Activated gamma-delta T cell treated with Interleukin-2 at 50 U/mL for 16 hours (primary cell): ENCODE measurements at places on chromosomes 11 and 22.
A peak's percentile ranks its signal among the peaks of the same experiment; 100 is the strongest.

- no peak for DNase-seq
These were observed 60.7 kb upstream of the MUC15 start for GRCh38 chr11:26632691-26633159.

DNA sequence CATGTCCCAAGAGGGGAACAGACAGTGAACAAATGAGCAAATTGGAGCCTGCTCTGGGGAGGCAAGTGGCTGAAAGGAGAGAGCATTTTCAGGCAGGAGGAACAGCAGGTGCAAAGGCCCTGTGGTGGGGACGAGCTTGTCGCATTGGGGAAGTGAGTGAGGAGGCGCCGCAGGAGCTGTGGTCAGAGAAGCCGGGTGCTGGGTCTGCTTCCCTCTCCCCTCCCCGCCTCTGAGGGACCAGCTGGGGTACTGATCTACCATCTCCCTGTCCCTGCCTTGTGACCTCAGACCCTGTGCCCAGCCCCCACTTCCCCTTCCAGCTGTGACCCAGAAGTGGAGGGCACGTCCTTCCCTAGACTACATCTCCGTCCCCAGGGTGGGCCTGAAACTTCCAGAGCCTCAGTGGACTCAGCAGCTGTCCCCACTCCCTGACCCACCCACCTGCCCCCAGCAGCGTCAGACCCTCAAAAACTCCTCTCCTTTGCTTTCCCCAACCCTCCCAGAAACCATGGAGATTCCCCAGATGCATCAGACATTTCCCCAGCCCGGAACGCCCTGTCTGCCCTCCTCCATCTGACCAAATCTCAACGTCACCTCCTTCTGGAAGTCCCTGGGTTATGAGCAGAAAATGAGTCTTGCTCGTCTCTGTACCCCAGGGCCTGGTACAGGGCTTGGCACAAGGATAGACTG, 19.7 kb upstream of the PDGFB start:
- no peak for DNase-seq

DNA sequence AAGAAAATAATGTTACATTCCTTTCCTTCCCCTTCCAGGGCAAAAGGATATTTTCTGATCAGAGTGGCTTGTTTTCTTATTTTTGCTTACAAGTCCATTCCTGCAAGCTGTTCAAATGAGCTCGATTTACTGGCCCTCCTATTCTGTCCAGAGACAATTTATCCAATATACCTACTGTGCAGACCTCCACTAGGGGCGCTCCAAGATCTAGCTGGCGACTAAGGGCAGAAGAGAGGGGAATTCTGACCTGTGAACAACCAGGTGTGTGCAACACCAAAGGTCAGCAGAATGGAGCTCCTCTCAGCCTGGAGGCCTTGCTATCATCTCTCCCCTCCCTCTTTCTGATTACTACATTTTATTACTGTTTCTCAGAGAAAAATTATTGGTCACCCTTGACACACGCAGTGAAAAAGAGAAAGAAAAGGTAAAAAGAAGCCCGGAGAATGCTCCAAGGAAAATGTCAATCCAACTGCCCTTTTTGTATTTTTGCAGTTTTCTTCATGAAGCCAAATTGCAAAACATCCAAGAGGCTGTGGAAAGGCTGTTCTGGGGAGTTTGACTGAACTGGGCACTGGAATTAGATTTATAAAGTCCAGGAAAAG, 3.2 kb downstream of the SEZ6L start:
- DNase-seq, result no peak

- DNase-seq, result no peak
These were observed 243.1 kb downstream of the ST3GAL4 start for GRCh38 chr11:126598344-126599216.

DNA sequence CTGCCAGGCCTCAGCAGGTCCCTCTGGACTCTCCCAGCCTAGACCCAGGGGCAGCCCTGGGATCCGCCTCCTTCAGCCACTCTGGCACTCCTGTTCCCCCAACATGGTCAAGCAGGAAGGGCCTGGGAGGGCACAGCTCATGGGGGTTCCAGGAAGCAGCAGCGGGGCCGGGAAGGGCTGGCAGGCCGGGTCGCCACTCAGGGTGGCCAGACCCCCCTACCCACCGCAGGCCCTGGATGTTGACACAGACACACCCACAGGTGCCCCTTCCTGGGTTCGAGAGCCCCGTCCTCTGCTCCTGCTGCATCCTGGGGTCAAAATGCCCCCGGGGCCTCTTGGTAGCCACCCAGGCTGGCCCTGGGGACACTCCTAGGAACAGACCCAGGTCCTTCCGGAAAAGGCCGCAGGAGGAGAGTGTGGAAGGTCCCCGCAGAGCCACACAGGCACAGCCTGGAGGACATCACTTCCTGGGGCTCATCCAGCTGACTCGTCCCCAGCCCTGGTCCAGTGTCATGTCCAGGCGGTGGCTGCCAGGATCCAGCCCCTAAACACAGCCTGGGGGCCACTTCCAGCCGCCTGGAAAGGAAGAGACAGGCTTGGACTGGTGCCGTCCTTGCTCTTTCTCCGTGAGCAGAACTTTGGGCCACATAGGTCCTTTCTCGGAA, 6.8 kb upstream of the PIM3 start:
- no peak for DNase-seq

GRCh38 chr11:68893282-68893681, 10.3 kb downstream of the MRPL21 start:
- no peak for DNase-seq

DNA sequence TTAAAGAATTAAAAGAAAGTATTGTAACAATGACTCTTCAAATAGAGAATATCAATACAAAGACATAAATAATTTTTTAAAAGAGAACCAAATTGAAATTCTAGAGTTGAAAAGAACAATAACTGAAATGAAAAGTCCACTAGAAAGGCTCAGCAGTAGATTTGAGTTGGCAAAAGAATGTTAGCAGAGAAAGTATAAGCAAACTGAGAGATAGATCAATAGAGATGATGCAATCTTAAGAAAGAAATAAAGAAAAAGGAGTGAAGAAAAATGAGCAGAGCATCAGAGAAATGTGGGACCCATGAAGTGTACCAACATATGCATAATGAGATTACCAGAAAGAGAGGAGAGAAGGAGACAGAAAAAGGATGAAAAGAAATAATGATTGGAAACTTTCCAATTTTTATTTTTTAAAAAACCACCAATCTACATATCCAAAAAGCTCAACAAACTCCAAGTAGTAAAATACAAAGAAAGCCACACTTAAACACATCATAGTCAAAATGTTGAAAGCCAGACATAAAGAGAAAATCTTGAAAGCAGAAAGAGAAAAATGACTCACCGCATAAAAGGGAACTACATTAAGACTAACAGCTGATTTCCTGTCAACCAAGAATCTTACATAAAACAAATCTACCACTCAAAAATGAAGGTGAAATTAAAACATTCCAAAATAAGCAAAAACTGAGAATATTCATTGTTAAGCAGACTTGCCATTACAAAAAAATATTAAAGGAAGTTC, 20.9 kb downstream of the NCF4 start:
- DNase-seq, result no peak

GRCh38 chr22:28246397-28246796, 327.3 kb upstream of the PITPNB start:
- no peak for DNase-seq

DNA sequence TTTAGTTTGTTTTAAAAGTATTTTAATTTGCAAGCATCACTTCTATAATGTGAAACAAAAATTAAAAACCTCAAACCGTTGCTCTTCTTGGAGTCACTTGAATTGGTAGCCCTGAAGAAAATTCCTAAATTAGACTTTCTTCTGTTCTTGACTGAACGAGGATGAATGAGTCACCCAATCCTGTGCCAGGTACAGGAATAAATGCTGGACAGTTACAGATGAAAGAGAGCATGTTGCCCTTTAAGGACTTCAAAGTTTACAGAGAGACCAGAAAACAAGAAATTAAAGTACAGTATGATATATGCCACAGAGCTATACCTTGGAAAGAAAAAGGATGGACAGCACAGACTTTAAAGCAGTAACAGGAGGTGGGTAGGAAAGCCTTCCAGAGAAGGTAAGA, 41.3 kb upstream of the CXCR5 start:
- no peak for DNase-seq

GRCh38 chr22:37442537-37442936, 15.3 kb upstream of the ELFN2 start:
- no peak for DNase-seq

GRCh38 chr11:62611705-62612365, 740 bp downstream of the EML3 start:
- no peak for DNase-seq

DNA sequence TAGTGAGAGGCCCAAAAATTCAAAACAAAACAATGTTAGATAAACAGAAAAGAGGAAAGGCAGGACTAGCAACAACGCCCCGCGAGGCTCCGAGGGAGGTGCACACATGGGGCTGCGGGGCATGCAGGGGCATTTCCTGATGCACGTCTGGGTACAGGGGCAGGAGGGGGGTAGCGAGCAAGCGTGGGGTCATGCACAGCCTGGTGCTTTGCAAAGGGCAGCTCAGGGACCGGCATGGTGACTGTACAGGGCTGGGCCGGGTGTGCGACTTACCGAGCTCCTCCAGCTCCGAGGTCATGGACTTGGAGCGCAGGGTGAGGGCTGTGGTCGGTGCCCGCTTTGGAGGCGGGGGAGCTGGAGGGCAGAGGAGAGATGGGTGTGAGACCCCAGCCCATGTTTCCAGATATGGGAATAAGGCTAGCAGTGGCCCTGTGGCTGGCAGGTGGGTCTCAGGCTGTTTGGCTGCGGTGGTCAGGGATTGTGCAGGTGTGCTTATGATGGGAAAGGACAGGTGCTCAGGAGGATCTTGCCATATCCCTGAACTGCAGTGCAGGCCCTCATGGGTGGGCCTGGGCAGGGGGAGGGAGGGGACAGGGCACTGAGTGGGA, 103.7 kb downstream of the CTTN start:
- DNase-seq, result no peak

DNA sequence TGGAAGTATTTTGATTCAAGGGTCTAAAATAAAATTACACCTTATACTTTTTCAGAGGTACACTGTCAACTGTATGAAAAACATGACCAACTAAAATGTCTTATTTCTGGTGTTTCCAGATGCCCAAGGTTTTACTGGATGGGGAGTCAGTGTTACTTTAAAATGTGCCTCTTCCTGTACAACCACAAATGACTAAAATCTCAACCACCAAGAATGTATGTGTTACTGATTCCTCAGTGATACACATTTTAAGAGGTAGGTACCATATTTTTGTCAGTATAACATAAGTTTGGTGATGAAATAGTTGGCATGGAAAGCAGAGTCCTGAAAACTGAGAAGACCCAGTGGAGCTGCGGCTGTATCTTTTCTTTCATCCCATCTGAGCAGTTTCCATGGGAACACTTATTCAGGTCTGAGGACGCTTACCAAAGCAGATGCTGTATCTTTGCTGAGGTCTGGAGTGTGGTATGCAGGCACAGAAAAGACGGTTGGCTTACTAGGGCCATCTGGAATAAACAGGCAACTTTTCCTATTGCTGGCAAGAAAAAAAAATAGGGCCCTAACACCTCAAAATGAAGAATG, 21.2 kb upstream of the TP53AIP1 start:
- DNase-seq, result no peak

DNA sequence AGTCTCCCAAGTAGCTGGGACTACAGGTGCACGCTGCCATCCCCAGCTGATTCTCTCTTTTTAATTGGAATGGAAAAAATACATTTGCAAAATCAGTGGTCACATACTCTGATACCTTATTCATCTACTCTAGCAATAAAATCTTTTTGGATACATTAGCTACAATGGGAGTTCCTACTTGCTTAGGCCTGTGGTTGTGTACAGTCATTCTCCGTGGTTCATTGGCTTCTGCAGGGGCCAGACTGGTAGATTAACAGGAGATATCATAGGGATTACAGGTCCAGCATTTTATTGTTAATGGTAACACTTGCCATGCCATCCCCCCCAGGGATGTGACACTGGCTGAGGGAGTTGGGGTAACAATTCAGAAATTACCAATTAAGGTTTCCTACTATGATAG, 140.0 kb downstream of the ADAMTS15 start:
- DNase-seq, result no peak

DNA sequence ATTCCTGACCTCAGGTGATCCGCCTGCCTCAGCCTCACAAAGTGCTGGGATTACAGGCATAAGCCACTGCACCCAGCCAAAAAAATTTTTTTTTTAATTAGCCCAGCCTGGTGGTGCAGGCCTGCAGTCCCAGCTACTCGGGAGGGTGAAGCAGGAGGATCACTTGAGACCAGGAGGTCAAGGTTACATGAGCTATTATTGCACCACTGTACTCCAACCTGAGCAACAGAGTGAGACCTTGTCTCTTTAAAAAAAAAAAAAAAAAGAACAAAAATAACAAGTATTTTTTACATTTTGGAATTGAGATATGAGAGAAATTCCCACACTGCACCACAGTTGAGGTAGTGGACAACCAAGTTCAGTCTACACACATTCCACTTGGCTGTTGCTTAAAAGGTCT, 13.6 kb upstream of the L3MBTL2 start:
- DNase-seq, result no peak

DNA sequence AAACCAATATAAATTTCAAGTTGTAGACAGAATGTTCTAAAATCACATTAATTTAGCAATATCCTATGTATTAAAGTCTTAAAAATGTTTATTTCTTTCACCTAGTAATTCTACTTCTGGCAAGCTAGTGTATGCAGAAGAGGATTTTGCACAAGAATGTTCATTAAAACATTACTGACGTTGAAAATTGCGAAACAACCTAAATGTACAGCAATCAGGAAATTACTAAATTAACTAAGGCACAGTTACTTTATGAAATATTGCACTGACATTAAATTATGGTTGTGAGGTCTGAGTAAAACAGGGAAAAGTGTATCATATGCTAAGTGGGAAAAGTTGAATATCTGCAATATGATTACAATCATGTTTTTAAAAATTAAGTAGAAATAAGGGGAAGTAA, 4.1 kb downstream of the SLC36A4 start:
- no peak for DNase-seq

DNA sequence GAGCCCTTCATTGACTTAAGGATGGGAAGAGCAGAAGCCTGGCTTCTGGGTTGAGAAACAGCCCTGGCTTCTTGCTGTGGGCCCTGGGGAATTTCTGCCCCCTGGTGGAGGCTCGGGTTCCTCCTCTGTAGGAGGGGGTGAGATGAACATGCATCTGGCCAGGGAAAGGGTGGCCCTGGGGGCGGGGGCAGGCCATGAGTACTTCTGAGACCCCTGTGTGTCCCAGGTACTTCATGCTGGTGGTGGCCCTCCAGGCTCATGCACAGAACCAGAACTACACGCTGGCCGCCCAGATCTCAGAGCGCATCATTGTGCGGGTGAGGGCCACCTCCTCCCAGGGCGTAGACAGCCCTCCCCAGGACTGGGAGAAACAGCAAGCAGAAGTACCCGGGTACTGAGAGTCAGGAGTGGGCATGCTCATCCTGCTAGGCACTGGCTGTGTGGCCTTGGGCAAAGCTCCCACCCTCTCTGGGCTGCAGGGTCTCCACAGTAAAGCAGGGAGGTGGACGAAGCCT, 15.8 kb downstream of the TMEM258 start:
- DNase-seq, result peak; percentile 61

DNA sequence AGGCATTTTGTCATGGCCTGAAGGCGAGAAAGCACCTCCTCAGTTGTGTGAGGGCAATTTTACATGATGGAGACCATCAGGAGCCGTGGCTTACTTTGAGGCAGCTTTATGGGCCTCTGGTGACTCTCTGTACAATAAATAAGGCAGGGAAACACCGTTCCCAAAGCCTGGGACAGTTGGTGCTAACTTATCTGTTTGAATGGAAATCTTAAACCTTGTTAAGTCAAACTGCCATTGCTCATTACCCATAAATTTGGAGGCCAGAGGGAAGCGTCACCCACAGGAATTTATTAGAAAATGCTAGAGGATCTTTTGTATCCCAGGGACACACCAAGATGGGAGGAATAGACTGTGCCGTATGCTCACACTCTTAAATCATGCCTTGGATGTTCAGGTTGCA, 1156.9 kb downstream of the BRD1 start:
- no peak for DNase-seq

- peak; percentile 16 for DNase-seq
These were observed 728 bp downstream of the DCUN1D5 start for GRCh38 chr11:103091064-103091800.
